ENCODE measurements at places on chromosomes 12 and 14. TPM values are rescaled to one million over a fixed set of nuclear protein-coding genes. Genes with fewer than 3 reads are reported as not detected.

- peak; percentile 53 for DNase-seq
- no peak overlapping the region for H3K27ac ChIP-seq
These were observed 191.5 kb downstream of the SLC5A8 start for GRCh38 chr12:101018540-101018939.

DNA sequence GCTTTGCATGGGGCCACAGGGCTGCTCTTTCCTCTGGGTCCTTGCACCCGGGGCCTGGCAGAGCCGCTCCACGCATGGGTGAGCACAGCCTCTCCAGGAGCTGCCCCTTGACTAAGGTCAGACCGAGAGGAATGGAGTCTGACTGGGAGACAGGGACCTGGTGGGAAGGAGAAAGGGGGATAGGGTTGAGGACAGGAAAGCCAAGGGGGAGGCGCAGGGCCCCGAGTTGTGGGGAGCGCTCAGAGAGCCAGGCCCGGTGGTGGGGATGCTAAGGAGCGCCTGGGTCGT lies 16.0 kb downstream of the PAPLN start:
- H3K4me1 ChIP-seq = no peaks in the 10 kb centered on the region
- H3K4me3 ChIP-seq = no peak overlapping the region
- no peak overlapping the region for H3K27ac ChIP-seq
- H3K36me3 ChIP-seq = no peaks in the 10 kb centered on the region
- no peaks in the 10 kb centered on the region for H3K27me3 ChIP-seq

- no peaks in the 10 kb centered on the region for H3K4me1 ChIP-seq
- H3K4me3 ChIP-seq = no peak overlapping the region
- no peak for DNase-seq
- H3K27ac ChIP-seq = no peak overlapping the region
These were observed 22.3 kb upstream of the SPTLC2 start for GRCh38 chr14:77638771-77639171.

Gene CCDC38
- 0.35 TPM for total RNA-seq

DNA sequence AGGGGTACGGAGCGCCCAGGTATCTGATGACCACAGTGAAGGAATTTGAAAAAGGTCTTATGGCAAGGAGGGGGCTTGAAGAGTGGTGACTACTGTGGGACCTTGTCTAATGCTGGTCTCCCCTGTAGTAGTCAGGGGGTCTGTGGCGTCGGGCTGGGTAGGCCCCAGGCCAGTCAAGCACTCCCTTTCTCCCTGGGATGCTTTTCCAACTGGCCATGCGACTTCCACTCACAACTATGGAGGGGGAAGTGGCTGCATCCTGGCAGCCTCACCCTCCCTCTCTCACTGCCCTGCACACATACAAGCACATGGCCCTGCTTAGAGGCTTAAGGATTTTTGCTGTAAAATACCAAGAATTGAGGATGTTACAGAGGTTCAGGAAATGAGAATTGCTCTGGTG lies 4.1 kb downstream of the TSPAN11 start:
- peak; percentile 35 for DNase-seq
- no peak overlapping the region for H3K4me3 ChIP-seq
- H3K27me3 ChIP-seq = peaks cover 41% of the 10 kb centered on the region
- H3K27ac ChIP-seq = no peak overlapping the region
- no peaks in the 10 kb centered on the region for H3K36me3 ChIP-seq

Gene CDKN1B
- total RNA-seq = 43.3 TPM

GRCh38 chr14:35254736-35255135 lies 37.4 kb upstream of the PSMA6 start:
- H3K4me3 ChIP-seq = no peak overlapping the region
- no peak overlapping the region for H3K27ac ChIP-seq
- no peak for DNase-seq
- H3K27me3 ChIP-seq = no peaks in the 10 kb centered on the region
- H3K4me1 ChIP-seq = no peaks in the 10 kb centered on the region
- H3K36me3 ChIP-seq = no peaks in the 10 kb centered on the region

Gene LRP1
- total RNA-seq = 87.7 TPM

Gene LRTM2
- total RNA-seq = not detected

Gene PSMB11
- total RNA-seq = not detected

- H3K36me3 ChIP-seq = peaks cover 68% of the 10 kb centered on the region
- no peak overlapping the region for H3K4me3 ChIP-seq
- H3K4me1 ChIP-seq = no peaks in the 10 kb centered on the region
- no peak for DNase-seq
- H3K27me3 ChIP-seq = no peaks in the 10 kb centered on the region
These were observed 35.7 kb downstream of the HIGD1C start for GRCh38 chr12:50988051-50988450.

DNA sequence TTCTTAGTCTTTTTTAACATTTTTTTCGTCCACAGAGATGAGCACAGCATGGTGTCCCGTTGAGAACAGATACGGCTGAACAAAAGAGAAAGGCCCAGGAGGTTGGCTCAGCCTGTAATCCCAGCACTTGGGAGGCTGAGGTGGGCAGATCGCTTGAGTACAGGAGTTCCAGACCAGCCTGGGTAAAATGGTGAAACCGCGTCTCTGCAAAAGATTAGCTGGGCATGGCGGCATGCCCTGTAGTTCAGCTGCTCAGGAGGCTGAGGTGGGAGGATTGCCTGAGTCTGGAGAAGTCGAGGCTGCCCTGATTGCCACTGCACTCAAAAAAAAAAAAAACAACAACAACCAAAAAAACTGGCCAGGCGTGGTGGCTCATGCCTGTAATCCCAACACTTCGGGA lies 5.9 kb upstream of the EP400 start:
- H3K4me3 ChIP-seq = no peak overlapping the region
- no peaks in the 10 kb centered on the region for H3K4me1 ChIP-seq
- no peak overlapping the region for H3K27ac ChIP-seq
- no peaks in the 10 kb centered on the region for H3K27me3 ChIP-seq

DNA sequence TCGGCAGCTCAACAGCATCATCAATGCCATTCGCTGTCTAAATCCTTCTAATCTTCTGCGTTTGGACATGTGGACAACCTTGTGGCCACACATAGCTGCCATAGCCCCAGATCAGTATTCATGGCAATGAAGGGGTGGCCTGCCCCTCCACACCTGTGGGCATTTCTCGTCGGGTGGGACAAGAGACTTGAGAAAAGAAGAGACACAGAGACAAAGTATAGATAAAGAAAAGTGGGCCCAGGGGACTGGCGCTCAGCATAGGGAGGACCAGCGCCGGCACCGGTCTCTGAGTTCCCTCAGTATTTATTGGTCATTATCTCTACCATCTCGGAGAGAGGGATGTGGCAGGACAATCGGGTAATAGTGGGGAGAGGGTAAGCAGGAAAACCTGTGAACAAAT lies 42.3 kb downstream of the MAGOHB start:
- no peaks in the 10 kb centered on the region for H3K27me3 ChIP-seq
- peak overlapping the region; percentile 19 for H3K4me3 ChIP-seq
- no peak overlapping the region for H3K27ac ChIP-seq
- no peaks in the 10 kb centered on the region for H3K4me1 ChIP-seq
- H3K36me3 ChIP-seq = no peaks in the 10 kb centered on the region

- no peaks in the 10 kb centered on the region for H3K27me3 ChIP-seq
- no peaks in the 10 kb centered on the region for H3K4me1 ChIP-seq
- no peak overlapping the region for H3K27ac ChIP-seq
- DNase-seq = peak; percentile 48
- H3K4me3 ChIP-seq = no peak overlapping the region
- H3K36me3 ChIP-seq = no peaks in the 10 kb centered on the region
These were observed 23.4 kb downstream of the ASPG start for GRCh38 chr14:104108570-104109541.

DNA sequence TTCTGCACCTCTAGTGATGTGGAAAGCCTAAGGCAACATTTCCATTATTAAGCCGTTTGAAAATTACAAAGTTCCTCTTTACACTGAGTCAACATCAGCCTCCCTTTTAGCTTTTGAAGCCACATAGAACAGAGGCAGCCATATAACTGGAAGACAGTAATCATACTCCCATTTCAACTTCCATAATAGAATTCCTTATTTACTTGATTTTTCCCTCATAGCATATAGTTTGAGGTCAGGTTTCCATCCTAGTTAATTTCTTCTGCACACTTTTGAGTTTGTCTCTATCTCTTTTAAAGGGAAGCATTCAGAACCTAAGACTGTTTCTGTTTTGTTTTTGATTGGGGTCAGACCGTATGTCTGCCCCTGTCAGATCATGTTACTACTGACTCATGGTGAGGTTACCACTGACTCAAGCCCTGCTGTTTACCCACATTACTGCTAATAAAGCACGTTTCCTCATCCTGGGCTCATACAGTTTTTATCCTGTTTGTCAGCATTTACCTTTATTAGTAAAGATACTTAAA lies 161.0 kb downstream of the SLC38A4 start:
- H3K36me3 ChIP-seq = no peaks in the 10 kb centered on the region
- H3K4me3 ChIP-seq = no peak overlapping the region
- H3K27me3 ChIP-seq = no peaks in the 10 kb centered on the region
- peaks cover 10% of the 10 kb centered on the region for H3K4me1 ChIP-seq
- H3K27ac ChIP-seq = no peak overlapping the region

GRCh38 chr14:95155045-95155444 lies 2.3 kb downstream of the DICER1 start:
- no peak overlapping the region for H3K27ac ChIP-seq
- H3K36me3 ChIP-seq = peaks cover 4% of the 10 kb centered on the region
- H3K4me1 ChIP-seq = peaks cover 6% of the 10 kb centered on the region
- H3K27me3 ChIP-seq = no peaks in the 10 kb centered on the region
- H3K4me3 ChIP-seq = peak overlapping the region; percentile 96

- H3K27me3 ChIP-seq = no peaks in the 10 kb centered on the region
- no peak overlapping the region for H3K4me3 ChIP-seq
- H3K36me3 ChIP-seq = no peaks in the 10 kb centered on the region
- peak; percentile 90 for DNase-seq
These were observed 82.6 kb upstream of the PTPRB start for GRCh38 chr12:70719672-70720420.

Gene ACSS3
- 28.3 TPM for total RNA-seq

Gene MYO1H
- total RNA-seq = not detected

DNA sequence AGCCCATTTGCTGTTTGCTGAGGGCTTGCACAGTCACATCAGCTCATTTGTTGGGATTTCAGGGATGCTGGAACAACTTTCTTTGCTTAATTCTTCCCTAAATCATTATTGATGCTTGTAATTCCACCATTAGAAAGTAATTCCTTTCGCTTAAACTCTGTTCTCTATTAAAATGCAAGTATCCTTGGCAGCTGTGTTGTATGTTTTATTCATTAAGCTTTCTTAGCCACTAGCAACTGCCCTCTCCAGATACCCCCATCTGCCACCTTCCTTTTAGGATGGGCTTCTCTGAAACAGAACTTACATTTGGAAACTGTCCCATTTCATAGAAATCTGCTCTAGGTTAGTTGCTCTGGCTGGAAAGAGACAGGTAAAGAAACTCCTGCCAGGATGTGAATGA lies 43.7 kb downstream of the ADCK1 start:
- H3K27ac ChIP-seq = no peak overlapping the region
- no peak overlapping the region for H3K4me3 ChIP-seq
- H3K27me3 ChIP-seq = no peaks in the 10 kb centered on the region
- H3K36me3 ChIP-seq = no peaks in the 10 kb centered on the region

DNA sequence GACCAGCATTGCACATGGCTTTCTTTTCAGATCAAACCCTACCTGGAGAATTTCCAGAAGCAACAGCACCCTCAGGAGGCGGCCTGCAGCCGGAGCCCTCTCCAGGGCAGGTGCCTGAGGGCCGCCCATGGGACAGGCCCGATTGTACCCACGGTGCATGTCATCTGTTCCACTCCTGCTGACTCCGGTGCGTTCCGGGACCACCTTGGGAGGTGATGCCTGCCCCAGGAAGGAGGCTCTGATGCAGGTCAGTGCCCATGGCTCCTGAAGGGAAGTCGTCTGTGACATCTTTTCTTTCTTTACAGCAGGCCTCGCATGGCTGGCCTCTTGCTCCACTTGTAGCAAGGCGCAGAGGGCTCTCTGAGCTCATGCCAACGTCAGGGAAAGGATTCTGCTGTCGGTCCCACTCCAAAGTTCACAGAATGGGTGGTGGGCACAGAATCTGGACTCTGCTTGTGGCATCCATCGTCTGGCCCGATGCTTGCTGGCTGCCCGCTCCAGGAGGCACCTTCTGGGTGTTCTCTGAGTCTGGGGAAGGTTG lies 160.7 kb upstream of the RTL1 start:
- no peak overlapping the region for H3K27ac ChIP-seq
- H3K4me3 ChIP-seq = no peak overlapping the region
- H3K4me1 ChIP-seq = no peaks in the 10 kb centered on the region
- no peaks in the 10 kb centered on the region for H3K36me3 ChIP-seq
- peak; percentile 64 for DNase-seq
- H3K27me3 ChIP-seq = no peaks in the 10 kb centered on the region

Gene C14orf39
- total RNA-seq = 0.72 TPM

GRCh38 chr12:84561351-84561750 lies 351.2 kb downstream of the SLC6A15 start:
- H3K4me3 ChIP-seq = no peak overlapping the region
- DNase-seq = no peak
- no peaks in the 10 kb centered on the region for H3K4me1 ChIP-seq
- H3K27ac ChIP-seq = no peak overlapping the region
- no peaks in the 10 kb centered on the region for H3K36me3 ChIP-seq

GRCh38 chr12:131699434-131699833 lies 11.5 kb upstream of the SFSWAP start:
- no peaks in the 10 kb centered on the region for H3K36me3 ChIP-seq
- H3K27me3 ChIP-seq = no peaks in the 10 kb centered on the region
- H3K27ac ChIP-seq = no peak overlapping the region
- no peaks in the 10 kb centered on the region for H3K4me1 ChIP-seq
- no peak overlapping the region for H3K4me3 ChIP-seq

- no peak overlapping the region for H3K4me3 ChIP-seq
- H3K27ac ChIP-seq = no peak overlapping the region
- DNase-seq = no peak
- H3K36me3 ChIP-seq = no peaks in the 10 kb centered on the region
- H3K27me3 ChIP-seq = no peaks in the 10 kb centered on the region
These were observed 30.8 kb upstream of the PNMA1 start for GRCh38 chr14:73744874-73745529.

Measured in endodermal cell (in vitro differentiated cells).